ENCODE measurements at places on chromosomes 1 and 21. TPM values are rescaled to one million over a fixed set of nuclear protein-coding genes. Genes with fewer than 3 reads are reported as not detected.
A peak's percentile ranks its signal among the peaks of the same experiment; 100 is the strongest.

DNA sequence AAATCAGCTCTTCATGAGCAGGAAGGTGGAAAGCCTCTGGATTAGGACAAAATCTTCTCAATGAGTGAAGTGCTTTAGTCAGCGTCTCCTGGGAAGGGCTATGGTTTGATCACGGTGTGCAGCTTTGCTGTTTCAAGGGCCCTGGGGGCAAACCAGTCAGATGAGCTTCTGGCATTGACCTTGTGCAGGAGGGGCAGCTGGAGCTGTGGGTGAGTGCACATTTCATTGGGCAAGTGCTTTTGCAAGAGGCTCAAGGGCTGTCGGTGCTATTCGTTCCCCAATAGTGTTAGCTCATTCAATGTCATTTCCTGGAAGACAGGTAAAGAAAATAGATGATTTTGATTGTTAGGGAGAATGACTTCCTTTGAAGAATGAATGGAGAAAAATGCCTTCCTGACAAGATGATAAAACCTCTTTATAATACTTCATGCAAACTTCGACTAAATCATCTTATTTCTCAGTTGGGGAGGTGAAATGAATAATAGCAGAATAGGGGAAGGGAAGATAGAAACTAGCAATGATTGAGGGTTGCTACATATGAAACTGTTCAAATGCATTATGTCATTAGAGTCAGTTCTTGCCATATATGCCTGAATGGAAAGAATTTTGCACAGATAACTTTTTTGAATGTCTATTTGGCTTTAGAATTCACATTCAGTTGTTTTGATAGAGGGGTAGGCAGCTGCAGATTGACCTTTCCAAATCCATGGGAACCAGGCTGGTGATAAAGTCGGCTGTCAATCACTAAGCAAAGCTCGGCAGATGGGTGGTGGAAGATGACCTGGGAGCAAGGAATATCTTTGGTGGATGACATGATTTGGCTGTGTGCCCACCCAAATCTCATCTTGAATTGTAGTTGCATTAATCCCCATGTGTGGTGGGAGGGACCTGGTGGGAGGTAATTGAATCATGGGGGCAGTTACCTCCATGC, 12.9 kb upstream of the DISC1 start:
- H3K36me3 ChIP-seq, result no peaks in the 10 kb centered on the region
- no peak overlapping the region for H3K4me3 ChIP-seq
- H3K27me3 ChIP-seq, result peaks cover 20% of the 10 kb centered on the region
- no peaks in the 10 kb centered on the region for H3K4me1 ChIP-seq
- no peak overlapping the region for H3K27ac ChIP-seq

- no peaks in the 10 kb centered on the region for H3K36me3 ChIP-seq
- no peak overlapping the region for H3K27ac ChIP-seq
- H3K4me1 ChIP-seq, result no peaks in the 10 kb centered on the region
- no peak for DNase-seq
Observed at GRCh38 chr1:9922342-9922741, 12.3 kb upstream of the CTNNBIP1 start.

GRCh38 chr1:205497351-205497750, 7.1 kb upstream of the CDK18 start:
- H3K4me1 ChIP-seq, result peaks cover 14% of the 10 kb centered on the region
- no peaks in the 10 kb centered on the region for H3K36me3 ChIP-seq
- no peak overlapping the region for H3K27ac ChIP-seq
- no peaks in the 10 kb centered on the region for H3K27me3 ChIP-seq

DNA sequence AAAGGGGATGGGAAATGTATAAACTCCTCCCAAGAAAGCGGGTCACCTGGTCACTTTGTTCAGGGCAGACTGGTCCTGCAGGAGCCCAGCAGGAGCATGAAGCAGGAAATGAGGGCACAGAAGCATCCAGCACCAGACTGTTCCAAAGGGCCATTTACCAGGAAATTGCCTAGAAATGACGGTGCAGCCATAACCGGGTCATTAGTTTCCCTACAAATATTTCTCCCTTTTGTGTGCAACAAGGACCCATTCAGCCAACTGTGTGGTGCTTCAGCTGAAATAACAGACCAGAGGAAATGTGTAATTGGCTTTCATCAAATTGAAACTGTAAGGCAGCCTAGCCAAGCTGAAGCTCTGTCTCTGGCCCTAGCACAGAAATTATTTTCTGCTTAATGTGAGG, 7.6 kb upstream of the CTTNBP2NL start:
- peaks cover 10% of the 10 kb centered on the region for H3K4me1 ChIP-seq
- no peak overlapping the region for H3K27ac ChIP-seq
- no peak overlapping the region for H3K4me3 ChIP-seq
- no peaks in the 10 kb centered on the region for H3K36me3 ChIP-seq

- peak overlapping the region; percentile 59 for H3K4me3 ChIP-seq
- H3K36me3 ChIP-seq, result no peaks in the 10 kb centered on the region
- no peaks in the 10 kb centered on the region for H3K27me3 ChIP-seq
- DNase-seq, result peak; percentile 99
Observed at GRCh38 chr1:162003061-162003829, 20.4 kb downstream of the OLFML2B start.

DNA sequence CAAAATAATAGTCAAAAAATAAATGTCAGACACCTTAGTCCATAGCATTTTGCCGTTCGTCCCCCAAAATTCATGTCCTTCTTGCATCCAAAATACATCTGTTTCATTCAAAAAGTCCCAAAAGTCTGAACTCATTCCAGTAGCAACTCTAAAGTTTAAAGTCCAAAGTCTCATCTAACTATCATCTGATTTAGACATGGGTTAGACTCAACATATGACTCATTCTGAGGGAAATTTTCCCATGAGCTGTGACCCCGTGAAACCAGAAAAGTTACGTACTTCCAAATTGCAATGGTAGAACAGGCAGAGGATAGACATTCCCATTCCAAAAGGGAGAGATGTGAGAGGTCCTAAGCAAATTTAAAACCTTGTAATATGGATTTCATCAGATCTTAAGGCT, 48.6 kb upstream of the CACHD1 start:
- H3K4me1 ChIP-seq, result no peaks in the 10 kb centered on the region
- no peak overlapping the region for H3K4me3 ChIP-seq
- H3K36me3 ChIP-seq, result no peaks in the 10 kb centered on the region
- no peaks in the 10 kb centered on the region for H3K27me3 ChIP-seq

DNA sequence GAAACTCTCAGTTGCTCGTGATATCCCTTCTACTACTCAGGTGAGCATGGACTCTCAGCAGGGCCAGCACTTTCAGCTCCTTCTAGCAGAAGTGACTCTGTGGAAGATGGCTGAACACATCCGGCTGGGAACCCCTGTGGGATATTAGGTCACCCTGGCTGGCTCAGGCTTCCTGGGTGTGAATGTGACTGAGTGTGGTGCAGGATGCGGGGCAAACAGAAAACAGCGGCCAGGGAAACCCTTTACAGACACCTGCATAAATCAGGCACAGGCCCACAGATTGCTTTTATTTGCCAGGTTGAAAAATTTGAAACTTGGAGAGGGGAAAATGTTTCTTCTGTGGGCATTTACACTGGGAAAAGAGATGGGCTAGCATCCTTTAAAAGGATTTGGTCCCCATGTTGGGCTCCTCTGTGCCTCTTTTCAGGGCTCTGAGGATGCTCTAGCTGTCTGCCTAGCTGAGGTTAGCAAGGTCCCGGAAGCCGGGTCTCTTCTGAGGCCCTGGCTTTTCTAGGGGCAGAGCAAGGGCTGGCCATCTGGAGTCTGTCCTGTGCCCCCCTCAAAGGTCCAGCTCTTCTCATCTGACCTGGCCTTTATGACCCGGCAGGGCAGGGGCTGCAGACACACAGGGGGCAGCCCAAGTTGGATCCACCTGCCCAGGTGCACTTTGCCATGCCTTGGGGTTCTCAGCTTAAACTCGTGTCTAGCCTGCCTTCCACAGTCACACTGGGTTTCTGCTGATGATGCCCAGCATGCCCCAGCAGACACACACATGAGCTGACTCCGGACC, 243.0 kb downstream of the SIPA1L2 start:
- peaks cover 8% of the 10 kb centered on the region for H3K4me1 ChIP-seq
- H3K36me3 ChIP-seq, result no peaks in the 10 kb centered on the region
- no peaks in the 10 kb centered on the region for H3K27me3 ChIP-seq
- H3K4me3 ChIP-seq, result no peak overlapping the region

GRCh38 chr1:42006836-42007235, 88.1 kb upstream of the HIVEP3 start:
- no peaks in the 10 kb centered on the region for H3K36me3 ChIP-seq
- no peak overlapping the region for H3K4me3 ChIP-seq
- DNase-seq, result peak; percentile 33

The STUM gene
- 0.58 TPM for total RNA-seq

The SPRR2F gene
- total RNA-seq, result not detected

The GPA33 gene
- 0.04 TPM for total RNA-seq

The PLD5 gene
- total RNA-seq, result not detected

The ZMYND12 gene
- total RNA-seq, result not detected

All from PC-3 (cell line).